ENCODE measurements at places on chromosomes 7 and 10.

DNA sequence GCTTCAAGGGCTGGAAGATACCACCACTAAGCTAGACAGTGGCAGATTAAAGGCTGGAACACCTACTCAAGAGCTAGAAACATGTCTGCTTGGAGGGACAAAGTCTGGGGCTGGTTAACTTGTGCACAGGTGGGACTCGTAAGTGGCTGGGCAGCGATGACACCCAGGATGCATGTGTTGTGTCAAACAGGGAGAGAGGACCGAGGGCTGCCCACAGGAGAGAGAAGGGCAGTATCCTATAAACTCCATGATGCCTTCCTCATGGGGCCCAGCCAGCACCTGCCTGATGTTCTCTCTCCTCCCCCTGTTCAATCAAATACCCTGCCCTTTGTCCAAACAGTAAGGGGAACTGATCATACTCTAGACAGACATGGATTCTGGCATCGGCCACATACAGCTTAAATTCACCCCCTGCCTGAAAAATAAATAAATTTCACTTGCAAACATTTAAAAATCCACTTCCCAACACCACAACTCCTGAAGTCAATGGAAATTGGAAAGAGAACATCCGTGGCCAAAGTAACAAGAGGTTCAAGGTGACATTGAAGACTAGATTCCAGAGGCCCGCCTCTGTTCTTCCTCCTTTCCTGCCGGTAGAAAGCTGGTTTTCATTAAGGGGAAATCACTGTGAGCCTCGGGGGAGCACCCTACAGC is 50.6 kb downstream of the CHST15 start:
- no peak for DNase-seq

- no peak for DNase-seq
Observed at GRCh38 chr10:129131457-129132132, 335.4 kb upstream of the MGMT start.

DNA sequence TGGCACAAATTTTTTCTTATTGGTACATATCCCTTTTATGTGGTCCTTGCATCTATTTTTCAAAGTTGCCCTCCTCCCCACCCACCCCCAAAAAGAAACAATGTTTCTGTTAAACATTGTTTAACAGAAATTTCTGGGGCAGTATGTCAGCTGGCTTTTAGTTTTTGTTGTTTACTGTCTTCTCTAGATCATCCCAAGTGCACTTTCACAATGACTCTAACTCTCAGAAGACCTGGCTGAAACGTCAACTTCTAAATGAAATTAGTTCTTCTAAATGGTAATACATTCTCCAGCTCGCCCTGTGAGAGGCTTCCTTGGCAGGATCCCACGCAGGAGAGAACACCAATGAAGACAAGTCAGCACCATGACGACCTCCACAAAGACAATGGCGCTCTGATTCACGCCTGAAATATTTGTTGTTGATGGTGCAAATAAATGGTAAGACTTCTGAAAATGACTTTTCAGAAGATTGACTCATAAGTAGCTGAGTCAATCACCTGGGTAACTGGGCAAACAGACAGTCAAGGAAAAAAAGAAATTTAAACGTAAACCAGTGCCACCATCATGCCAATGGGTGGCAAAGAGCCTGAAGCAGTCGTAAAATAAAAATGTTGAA is 293.7 kb downstream of the FZD1 start:
- DNase-seq = no peak

DNA sequence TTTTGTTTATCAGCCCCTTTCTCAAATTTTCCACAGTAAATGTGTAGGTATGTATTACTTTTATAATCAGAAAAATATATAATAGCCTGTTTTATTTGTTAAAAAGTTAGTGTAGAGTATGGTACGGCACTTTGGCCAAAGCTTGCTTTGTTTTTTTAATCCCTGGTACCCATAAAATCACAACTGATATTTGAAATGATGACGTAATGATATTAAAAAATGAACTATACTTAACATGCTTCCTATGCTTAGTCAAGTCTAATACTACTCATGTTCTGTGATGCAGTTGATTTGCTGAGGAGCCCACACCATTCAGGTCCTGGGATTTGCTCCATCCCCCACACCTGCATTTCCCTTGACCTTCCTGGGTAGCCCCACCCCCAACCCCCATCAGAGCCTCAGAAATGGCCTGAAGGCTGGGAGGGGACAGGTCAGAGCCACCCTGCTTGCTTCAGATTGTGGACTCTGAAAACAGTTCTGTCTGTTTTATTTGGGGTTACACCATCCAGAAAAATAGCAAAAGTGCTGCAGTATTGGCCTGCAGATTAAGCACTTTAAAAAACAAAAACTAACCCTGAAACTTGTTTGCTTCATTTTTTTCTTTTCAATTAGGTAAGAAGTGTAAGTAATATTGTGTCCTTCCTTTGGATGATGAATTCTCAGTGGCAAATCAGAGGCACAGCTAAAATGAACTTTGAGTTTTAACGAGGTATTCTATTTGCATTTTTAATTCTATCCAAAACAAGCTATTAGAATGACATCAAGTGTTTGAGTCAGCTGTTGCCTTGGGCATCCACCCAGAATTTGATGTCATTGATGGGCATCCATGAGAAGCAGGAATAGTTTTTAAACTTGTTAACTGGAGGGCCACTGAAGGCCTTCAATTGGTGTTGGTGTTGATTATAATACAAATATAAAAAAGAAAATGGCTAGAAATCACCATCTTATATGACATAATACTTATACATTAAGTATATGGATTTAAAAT is 23.3 kb downstream of the PLCE1 start:
- no peak for DNase-seq

GRCh38 chr10:76459016-76459730 is 1027.7 kb downstream of the LRMDA start:
- DNase-seq = no peak

DNA sequence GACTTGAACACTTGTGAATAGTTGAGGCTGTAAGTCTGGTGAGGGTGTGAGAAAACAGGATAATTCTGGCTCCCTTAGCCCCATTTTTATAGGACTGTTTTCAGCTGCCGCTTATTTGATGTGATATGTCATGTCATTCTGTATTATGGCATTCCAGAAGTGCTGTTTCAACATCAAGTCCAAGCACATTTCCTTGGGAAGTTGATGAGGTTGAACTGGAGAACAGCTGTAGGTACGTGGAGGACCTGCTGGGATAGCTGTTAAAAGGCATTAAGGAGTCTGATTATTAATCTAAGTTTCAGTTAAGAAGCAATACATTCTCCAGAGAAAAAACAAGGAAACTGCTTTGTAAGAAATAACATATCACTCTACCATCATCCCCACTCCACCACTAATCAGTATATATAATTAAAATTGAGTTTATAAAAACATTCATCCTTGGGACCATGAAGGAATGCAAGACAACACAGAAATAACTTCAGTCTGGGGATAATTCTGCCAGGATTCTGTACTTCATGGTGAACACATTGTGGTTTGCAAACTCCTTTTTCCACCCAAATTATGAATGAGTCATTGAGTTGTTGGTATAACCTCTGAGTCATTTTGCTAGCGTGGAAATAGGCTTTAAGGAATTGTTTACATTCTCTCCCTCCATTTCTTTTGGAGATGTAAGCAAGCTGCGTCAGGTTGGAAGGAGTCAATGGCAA is 39.9 kb upstream of the TMEM229A start:
- DNase-seq = no peak

- DNase-seq = no peak
Observed at GRCh38 chr7:95441042-95441823, 6.4 kb upstream of the PON2 start.
